SK-N-MC (cell line): ENCODE measurements at places on chromosomes 12 and 14.

DNA sequence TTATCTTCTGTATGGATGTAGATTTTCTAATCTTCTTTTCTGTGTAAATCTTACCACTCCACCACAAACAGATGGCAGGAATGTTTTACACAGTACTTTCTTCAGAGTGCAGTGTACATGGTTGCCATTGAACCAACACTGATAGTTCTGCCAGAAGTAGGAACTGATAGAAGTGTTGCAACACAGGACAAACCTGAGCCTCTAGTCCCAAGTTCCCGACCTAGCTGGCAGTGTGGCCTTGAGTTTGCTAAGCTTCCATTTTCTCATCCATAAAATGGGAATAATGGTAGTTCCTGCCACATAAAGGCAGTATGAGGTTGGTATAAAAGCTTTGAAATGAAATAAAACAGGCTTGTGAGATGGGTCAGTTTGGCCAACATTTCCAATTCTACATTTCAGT lies 50.8 kb upstream of the SAV1 start:
- no peak for DNase-seq

- DNase-seq = no peak
These were observed 333.5 kb upstream of the DCN start for GRCh38 chr12:91515944-91516694.

GRCh38 chr12:100566887-100567637 lies 6.4 kb upstream of the GAS2L3 start:
- no peak for DNase-seq

GRCh38 chr12:120710031-120710804 lies at the start of gene UNC119B:
UNC119B (plus strand) TSS chr12:120710458; CDS start chr12:120710475, 17 bp downstream.
- no peak for DNase-seq
